Glutamatergic neuron (in vitro differentiated cells): ENCODE measurements at places on chromosomes 1 and 21.

DNA sequence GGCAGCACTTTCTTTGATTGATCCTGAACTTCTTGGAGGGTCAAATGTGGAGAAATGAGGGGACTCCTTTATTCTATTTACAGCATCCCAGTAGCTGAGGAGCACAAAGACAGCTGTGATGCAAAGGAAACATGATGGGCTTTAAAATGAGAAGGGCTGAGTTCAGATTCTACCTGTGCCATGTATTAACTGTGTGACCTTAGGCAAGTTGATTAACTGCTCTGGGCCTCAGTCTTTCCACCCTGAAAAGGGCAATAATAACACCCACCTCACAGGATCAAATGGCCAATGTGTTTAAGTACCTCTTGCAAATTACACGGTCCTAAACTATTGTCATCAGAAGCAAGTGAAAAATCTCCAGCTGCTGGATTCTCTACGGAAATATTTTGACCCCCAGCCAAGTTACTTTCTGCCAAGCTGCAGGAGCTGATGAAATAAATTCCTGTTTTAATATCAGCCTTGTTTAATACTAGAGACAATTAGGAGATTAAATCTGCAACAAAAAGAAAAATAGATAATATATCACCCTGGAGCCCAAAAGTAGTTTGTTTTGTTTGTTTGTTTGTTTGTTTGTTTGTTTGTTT, 15.7 kb downstream of the TMEM81 start:
- H3K36me3 ChIP-seq, result peaks cover 4% of the 10 kb centered on the region
- H3K4me3 ChIP-seq, result no peak overlapping the region
- no peaks in the 10 kb centered on the region for H3K4me1 ChIP-seq
- DNase-seq, result no peak
- H3K27ac ChIP-seq, result no peak overlapping the region

DNA sequence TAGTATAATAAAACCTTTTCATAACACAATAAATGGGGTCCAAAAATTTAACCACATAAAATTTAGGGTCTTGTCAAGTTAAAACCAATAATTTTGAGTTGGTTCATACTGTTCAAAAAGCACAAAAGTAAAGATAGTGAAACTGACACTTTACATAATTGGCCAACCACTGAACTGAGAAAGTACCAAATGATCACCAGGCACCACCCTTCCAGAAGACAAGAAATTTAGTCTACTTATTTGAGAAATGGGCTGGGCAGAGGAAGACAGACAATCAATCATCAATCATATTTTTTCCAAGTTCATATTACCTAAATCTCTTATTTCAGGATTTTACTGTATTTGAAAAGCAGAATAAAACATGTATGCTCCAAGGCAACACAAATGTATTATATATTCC, 6.5 kb upstream of the GOLPH3L start:
- no peak overlapping the region for H3K4me3 ChIP-seq
- H3K36me3 ChIP-seq, result no peaks in the 10 kb centered on the region
- no peak for DNase-seq
- no peak overlapping the region for H3K27ac ChIP-seq
- no peaks in the 10 kb centered on the region for H3K4me1 ChIP-seq

GRCh38 chr1:101037316-101037715, 11.7 kb upstream of the DPH5 start:
- no peaks in the 10 kb centered on the region for H3K4me1 ChIP-seq
- H3K27me3 ChIP-seq, result no peaks in the 10 kb centered on the region
- no peak overlapping the region for H3K27ac ChIP-seq

DNA sequence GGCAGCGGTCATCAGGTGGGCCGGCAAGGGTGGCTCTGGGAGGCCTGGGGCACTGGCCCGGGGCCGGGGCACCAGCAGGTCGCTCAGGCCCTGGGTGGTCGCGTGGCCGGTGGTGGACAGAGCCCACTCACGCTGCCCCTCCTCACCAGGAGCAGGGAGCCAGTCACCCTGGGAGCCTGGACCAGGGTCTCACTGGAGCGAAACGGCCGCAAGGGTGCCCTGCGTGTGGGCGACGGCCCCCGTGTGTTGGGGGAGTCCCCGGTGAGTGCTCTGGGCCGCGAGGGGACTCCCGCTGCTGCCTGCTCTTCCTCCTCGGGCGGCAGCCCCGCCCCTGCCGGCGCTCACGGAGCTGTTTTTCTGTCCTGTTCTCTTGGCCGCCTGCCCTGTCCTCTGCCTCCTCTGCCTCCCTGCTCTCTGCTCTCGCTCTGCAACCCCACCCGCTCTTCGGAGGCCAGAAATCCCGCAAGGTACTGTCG, 23.5 kb downstream of the RNF223 start:
- H3K27me3 ChIP-seq, result peaks cover 15% of the 10 kb centered on the region
- H3K27ac ChIP-seq, result no peak overlapping the region
- no peaks in the 10 kb centered on the region for H3K4me1 ChIP-seq
- peaks cover 7% of the 10 kb centered on the region for H3K36me3 ChIP-seq
- DNase-seq, result no peak

- no peaks in the 10 kb centered on the region for H3K4me1 ChIP-seq
- no peaks in the 10 kb centered on the region for H3K27me3 ChIP-seq
- no peak overlapping the region for H3K27ac ChIP-seq
These were observed 671.7 kb upstream of the PTBP2 start for GRCh38 chr1:96049759-96050409.

DNA sequence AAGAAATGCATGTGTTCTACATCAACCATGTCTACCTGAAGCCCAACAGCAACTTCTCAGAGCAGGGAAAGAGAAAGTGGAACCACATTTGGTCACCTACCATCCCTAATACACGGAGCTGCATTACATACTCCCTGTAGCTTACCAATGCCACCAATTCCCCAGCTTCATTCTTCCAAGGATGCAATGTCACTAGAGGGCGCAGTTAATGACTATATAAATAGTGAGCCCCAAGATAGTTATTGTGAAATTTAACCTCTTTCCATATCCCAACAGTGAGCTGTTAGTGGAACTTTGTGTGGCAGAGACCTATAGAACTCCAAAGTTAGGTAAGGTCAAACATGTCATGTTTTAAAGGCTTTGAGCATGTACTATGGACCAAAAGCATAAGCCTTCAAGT, 618.3 kb downstream of the SMYD3 start:
- peaks cover 16% of the 10 kb centered on the region for H3K36me3 ChIP-seq
- no peak overlapping the region for H3K27ac ChIP-seq
- H3K4me3 ChIP-seq, result no peak overlapping the region
- H3K4me1 ChIP-seq, result no peaks in the 10 kb centered on the region
- peaks cover 3% of the 10 kb centered on the region for H3K27me3 ChIP-seq

DNA sequence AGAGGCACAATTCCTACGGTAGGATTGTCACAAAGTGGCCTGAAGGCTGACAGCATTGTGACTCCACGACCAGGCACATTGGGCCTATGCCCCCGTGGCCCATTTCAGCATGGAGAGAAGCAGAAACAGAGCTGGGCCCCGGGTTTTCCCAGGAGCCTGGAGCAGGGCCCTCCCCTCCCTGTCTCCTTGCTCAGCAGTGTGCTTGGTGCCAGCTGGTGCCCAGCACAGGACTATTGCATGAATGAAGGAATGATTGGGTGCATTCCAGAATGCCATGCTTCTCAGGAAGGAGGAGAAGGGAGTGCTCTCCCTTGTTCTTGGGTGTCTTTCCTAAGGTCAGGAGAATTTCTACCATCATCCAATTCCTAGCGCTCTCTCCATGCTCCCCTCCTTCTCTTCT, 33.7 kb downstream of the IER5 start:
- DNase-seq, result no peak
- no peak overlapping the region for H3K27ac ChIP-seq
- H3K4me3 ChIP-seq, result no peak overlapping the region
- no peaks in the 10 kb centered on the region for H3K36me3 ChIP-seq

- peaks cover 9% of the 10 kb centered on the region for H3K36me3 ChIP-seq
- DNase-seq, result no peak
- peaks cover 7% of the 10 kb centered on the region for H3K27me3 ChIP-seq
These were observed 94.4 kb upstream of the IGSF21 start for GRCh38 chr1:18013216-18013615.

DNA sequence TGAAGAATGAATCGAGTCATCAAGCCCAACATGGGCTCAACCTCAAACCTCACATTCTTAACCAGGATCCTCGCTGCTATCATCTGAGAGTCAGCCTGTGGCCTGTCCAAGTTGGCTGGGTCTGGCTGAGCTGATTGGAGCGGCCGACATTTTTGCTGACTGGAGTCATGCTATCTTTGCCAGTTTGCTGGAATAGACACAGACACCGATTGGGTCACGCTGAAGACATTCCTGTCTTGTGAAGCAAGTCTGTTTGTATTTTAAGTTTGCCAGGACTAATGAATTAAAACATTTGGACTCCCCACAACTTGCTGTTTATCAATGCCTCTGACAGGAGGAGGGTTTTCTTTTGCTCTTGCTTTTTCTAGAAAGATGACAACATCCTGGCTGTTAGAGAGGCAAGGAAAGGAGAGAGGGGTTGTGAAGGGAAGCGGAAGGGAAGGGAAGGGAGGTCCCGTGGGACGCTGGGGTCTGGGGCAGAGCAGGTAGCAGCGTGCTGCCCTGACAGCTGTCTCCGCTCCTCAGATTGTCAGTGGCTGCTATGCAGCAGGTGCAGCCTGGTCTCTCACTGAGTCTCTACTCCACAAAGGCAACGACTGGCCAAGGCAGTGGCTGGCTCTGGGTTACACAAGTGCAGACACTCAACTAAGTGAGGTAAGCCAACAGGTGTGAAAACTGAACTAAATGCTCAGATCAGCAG, at the start of gene MAP3K7CL:
MAP3K7CL (plus strand) TSS at position 375 of the 700 bp plus-strand sequence. CDS start 2,701 bp downstream, outside the sequence.
- peaks cover 4% of the 10 kb centered on the region for H3K4me1 ChIP-seq
- H3K27ac ChIP-seq, result no peak within 1 kb of the TSS
- H3K27me3 ChIP-seq, result peaks cover 5% of the 10 kb centered on the region
- H3K4me3 ChIP-seq, result no peak within 1 kb of the TSS

DNA sequence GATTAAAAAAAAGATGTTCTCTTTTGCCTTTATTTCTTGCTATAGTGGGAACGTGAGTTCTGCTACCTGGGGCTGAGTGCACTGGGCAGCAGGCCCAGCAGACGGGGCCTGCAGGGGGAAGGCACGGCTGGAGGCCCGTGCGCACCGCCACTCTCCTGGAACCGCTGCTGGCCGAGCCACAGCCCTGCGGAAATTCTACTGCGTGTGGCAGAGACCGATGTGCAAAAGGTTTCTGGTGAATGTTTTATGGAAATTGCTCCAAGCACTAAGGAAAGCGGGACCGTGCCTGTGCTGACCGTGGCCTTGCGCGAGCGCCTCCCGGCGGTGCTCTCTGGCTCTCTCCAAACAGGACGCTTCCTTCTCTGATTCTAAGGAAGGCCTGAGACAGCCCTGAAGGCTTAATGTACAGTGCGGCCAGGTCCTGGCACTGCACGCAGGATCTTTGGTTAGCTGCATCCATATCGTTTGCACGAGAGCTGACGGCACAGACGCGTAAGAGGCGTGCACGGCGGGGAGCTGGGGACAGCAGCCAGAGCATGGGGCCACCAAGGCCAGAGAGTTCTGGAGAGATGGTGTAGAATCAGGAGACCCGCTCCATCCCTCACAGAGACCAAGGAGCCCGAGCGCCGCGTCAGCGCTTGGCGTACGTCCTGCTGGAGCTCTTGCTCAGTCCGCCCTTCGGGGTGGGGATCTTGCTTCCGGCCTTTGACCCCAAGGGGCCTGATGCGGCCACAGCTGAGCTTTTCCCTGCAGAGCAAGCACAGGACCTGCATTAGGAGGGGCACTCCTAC, 18.7 kb upstream of the LRRC47 start:
- no peaks in the 10 kb centered on the region for H3K36me3 ChIP-seq
- H3K27ac ChIP-seq, result no peak overlapping the region
- H3K27me3 ChIP-seq, result peaks cover 15% of the 10 kb centered on the region
- H3K4me1 ChIP-seq, result peaks cover 23% of the 10 kb centered on the region
